AG08395 (cell line): ENCODE measurements at places on chromosomes 16 and 17.
A peak's percentile ranks its signal among the peaks of the same experiment; 100 is the strongest.

DNA sequence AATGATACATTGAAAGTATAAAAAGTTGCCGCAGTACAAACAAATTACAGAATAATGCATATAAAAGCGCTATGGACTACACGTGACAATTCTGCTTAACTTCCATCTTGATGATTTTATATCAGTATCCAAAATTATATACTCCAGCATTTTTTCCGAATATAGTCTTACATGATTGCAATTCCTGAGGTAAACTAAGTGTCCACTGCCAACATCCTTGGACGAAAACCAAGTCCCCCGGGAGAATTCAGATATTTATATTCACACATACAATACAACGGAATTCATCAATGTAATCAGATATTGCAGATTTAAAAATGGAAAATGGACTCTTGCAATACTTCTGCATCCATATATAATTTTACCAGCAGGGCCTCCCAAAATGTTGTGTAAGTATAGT, 8.9 kb upstream of the MYH11 start:
- no peak for DNase-seq

DNA sequence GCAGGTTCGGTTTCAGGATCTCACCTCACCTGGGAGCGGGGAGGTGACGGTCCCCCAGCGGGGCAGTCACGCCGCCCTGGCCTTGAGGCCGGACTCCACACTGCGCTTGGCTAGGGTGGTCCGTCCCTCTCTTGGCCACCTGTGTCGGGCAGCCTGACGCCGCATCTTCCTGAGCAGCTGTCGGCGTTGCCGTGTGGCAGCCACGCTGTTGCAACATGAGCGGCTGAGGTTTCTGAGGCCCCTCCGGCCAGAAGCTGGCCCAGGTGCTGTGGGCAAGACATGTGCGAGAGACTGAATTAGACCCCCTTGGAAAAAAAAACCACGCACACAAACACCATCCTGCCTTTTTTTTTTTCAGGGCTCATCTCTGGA, 49.2 kb downstream of the IRF8 start:
- DNase-seq = no peak

DNA sequence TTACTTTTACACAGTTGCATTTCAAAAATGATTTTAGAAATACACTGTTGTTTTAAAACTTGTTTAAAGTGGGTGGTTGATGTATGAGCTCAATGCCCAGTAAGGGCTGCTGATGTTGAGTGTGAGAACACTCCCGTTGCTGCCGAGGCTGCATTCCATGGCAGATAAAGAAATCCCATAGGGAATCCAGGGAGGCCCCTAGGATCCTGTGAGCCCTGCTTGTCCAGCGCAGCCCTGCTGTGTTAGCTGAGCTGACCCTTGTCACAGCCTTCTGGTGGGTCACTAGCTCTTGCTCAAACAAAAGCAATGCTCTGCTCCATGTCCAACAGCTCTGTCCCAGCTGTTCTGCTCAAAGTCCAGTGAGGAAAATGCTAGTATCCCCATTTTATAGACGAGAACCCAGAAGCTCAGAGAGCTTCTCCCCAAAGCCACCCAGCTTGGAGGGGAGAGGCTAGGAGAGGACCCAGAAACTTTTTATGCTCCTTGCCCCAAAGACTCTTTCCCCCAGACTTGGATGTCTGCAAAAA, 18.6 kb upstream of the COL1A1 start:
- DNase-seq = peak; percentile 55

GRCh38 chr16:15141586-15141985, 47.5 kb upstream of the RRN3 start:
- DNase-seq = no peak

DNA sequence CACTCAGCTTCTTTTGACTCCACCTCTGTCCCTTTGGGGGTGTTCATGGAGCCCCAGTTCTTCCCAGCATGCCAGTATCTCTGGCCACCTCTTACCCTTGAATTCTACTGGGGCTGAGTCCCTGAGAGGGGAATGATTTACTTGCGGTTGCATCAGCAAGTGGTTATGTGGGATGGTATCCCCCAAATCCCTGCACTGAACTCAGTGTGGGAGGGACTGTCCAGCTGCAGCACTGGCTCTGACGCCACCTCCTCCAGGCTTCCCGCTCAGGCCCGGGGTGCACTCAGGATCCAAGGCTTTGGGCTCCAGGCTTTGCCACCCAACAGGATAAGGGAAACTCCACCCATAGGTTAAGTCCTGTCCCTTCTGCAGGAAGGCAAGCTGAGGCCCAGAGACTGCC, 21.1 kb upstream of the BRD7 start:
- no peak for DNase-seq

DNA sequence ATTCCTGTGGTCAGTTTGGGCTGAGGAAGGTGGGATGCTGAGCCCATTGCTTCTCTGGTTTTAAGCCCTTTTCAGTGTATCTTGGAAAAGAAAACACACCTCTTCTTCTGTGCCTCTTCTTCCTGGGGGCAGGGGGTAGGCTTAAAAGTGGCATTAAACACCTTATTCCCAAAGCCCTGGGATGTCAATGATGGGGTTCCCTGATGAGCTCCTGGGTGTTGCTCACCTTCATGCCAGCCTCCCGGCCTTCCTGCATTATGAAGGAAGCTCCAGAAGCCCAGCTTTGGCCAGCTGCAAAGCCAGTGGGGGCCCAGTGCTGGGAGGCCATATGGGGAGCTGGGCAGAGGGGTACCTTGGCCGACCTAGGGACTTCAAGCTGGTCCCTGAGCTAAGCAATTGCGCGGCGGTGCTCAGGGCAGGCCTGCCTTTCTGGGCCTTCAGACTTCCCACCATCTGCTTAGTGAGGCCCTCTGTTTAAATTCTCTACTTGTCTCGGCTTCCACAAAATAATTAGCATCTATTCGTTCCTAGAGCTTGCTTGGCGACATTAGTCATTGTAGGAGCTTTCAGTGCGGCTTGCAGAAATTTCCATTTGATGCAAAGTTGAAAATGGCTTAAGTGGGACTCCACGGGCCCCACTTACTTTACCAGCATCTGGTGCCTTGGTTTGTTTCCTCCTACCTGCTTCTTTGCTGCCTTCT, 121.7 kb upstream of the NLRP1 start:
- DNase-seq = no peak

DNA sequence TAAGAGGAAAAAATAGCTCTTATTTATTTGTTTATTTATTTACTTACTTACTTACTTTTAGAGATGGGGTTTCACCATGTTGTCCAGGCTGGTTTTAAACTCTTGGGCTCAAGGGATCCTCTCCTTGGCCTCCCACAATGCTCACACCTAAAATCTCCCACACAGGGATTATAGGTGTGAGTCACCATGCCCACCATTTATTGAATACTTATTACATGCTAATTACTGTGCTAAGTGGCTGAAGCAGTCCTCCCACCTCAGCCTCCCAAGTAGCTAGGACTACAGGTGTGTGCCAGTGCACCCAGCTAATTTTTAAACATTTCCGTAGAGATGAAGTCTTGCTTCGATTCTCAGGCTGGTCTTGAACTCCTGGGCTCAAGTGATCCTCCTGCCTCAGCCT, 11.0 kb upstream of the ITGB3 start:
- DNase-seq = no peak
